ENCODE measurements at places on chromosomes 3 and 15. TPM values are rescaled to one million over a fixed set of nuclear protein-coding genes. Genes with fewer than 3 reads are reported as not detected.

- no peaks in the 10 kb centered on the region for H3K27me3 ChIP-seq
- no peak overlapping the region for H3K27ac ChIP-seq
- no peak for DNase-seq
- no peaks in the 10 kb centered on the region for H3K36me3 ChIP-seq
- no peaks in the 10 kb centered on the region for H3K4me1 ChIP-seq
These were observed 6.0 kb downstream of the CCR2 start for GRCh38 chr3:46359733-46360493.

- peak overlapping the region; percentile 52 for H3K4me3 ChIP-seq
- H3K27me3 ChIP-seq, result peaks cover 54% of the 10 kb centered on the region
- H3K27ac ChIP-seq, result no peak overlapping the region
- no peak for DNase-seq
- H3K36me3 ChIP-seq, result no peaks in the 10 kb centered on the region
- H3K4me1 ChIP-seq, result peaks cover 5% of the 10 kb centered on the region
These were observed 683 bp upstream of the CPEB1 start for GRCh38 chr15:82647835-82648256.

- H3K4me1 ChIP-seq, result peaks cover 16% of the 10 kb centered on the region
- no peaks in the 10 kb centered on the region for H3K27me3 ChIP-seq
- H3K4me3 ChIP-seq, result no peak overlapping the region
- no peaks in the 10 kb centered on the region for H3K36me3 ChIP-seq
- H3K27ac ChIP-seq, result no peak overlapping the region
These were observed 1.2 kb downstream of the KLHDC8B start for GRCh38 chr3:49172551-49173041.

DNA sequence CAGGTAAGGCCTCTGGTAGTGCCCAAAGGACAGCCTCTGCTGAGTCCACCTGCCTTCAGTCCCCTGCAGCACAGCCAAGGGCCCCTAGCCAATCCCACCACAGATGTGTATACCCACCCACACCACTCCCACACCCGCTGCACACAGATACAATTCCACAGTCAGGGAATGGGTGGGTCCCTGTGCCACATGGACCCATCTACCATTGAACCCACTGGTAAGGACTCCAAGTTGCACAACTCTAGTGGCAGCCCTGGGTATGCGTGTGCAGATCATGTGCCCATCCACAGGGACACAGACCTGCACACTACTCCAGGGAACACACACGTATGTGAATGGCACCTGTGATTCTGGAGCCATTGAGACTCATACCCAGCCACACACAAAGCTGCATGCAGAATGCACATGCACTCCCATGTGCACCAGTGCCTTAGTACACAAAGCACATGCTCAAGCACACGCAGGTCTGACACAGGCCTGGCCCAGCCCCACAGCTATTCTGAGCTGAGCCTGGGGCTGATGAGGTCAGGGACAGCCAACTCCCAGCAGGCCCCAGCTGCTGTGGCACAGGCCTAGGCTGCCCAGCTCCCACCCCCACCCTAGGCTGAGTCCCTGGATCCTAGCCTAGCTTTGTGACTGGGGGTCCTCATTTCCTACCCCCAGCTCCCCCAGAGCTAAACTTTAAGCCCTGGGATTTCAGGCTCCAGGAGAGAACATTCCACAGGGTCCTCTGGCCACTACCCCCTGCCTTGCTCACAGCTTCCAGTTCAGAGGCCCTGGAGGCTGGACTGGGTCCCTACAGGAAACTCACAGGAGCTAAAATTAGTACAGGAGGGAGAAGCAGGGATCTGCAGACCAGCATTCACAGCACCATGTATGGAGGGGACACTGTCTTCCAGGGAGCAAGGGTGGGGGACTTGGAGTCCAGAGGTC is 2.7 kb upstream of the ALS2CL start:
- no peaks in the 10 kb centered on the region for H3K36me3 ChIP-seq
- H3K4me3 ChIP-seq, result no peak overlapping the region
- H3K4me1 ChIP-seq, result no peaks in the 10 kb centered on the region
- H3K27me3 ChIP-seq, result peaks cover 2% of the 10 kb centered on the region

DNA sequence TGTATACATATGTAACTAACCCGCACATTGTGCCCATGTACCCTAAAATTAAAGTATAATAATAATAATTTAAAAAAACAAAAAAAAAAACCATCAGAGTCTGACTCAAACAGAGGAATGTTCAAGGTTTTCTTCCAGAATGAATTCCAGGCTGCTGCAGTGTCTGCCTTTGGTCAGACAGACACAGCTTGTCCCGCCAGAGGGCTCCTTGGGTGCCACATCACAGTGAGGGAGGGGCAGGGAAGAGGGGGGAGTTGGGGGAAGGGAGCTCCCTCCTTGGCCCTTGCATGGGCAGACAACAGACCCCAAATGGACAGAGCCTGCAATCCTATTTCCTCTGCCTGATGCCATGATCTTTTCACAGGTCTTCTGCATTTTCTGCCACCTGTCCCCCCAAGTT is 36.5 kb downstream of the ITGB5 start:
- peaks cover 8% of the 10 kb centered on the region for H3K36me3 ChIP-seq
- H3K4me3 ChIP-seq, result no peak overlapping the region
- H3K27ac ChIP-seq, result no peak overlapping the region
- H3K27me3 ChIP-seq, result no peaks in the 10 kb centered on the region
- DNase-seq, result no peak
- H3K4me1 ChIP-seq, result peaks cover 6% of the 10 kb centered on the region

TEX55 gene
- polyA plus RNA-seq, result not detected

DNA sequence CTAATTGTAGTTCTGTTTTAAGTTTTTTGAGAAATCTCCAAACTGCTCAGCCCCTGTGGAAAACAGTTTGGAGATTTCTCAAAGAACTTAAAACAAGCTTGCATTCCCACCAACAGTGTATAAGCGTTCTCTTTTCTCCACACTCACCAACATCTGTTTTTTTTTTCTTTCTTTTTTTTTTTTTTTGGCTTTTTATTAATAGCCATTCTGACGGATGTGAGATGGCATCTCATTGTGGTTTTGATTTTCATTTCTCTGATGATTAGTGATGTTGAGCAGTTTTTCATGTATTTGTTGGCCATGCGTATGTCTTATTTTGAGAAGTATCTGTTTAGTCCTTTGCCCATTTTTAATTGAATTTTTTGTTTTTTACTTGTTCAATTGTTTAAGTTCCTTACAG is 73.1 kb upstream of the COL8A1 start:
- no peak for DNase-seq
- no peaks in the 10 kb centered on the region for H3K36me3 ChIP-seq
- H3K27me3 ChIP-seq, result no peaks in the 10 kb centered on the region
- no peak overlapping the region for H3K4me3 ChIP-seq

AMOTL2 gene
- polyA plus RNA-seq, result 33.5 TPM

DNA sequence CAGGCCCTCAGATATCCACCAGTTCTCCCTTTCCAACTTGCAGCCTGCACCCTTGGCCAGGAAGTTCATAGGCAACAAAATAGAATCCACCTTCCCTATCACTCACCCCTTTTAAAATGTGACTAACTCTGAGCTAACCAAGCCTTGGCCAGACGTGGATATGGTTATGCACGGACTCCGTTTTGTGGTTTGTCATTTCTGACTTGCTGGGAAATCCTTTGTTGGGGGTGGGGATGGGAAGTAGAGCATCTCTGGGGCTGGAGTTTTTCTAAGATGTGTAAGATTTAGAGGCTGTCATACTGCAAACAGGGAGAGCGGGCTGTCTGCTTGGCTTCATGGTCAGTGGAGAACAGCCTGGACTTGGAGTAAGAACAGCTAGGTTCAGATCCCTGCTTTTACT is 62.6 kb downstream of the SMAD3 start:
- no peak overlapping the region for H3K27ac ChIP-seq
- no peak overlapping the region for H3K4me3 ChIP-seq
- DNase-seq, result no peak
- H3K36me3 ChIP-seq, result no peaks in the 10 kb centered on the region

RPL39L gene
- polyA plus RNA-seq, result 51.8 TPM

CGGBP1 gene
- 15.7 TPM for polyA plus RNA-seq

CADPS gene
- 7.1 TPM for polyA plus RNA-seq

ZCWPW2 gene
- polyA plus RNA-seq, result 0.11 TPM

DNA sequence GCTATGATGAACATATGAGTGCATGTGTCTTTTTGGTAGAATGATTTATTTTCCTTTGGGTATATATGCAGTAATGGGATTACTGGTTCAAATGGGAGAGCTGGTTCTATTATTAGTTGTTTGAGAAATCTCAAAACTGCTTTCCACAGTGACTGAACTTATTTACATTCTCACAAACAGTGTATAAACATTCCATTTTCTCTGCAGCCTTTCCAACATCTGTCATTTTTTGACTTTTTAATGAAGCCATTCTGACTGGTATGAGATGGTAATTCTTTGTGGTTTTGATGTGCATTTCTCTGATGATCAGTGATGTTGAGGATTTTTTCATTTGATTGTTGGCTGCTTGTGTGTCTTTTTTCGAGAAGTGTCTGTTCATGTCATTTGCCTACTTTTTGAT is 1124.2 kb downstream of the NAALADL2 start:
- no peaks in the 10 kb centered on the region for H3K27me3 ChIP-seq
- no peak overlapping the region for H3K4me3 ChIP-seq
- no peak overlapping the region for H3K27ac ChIP-seq
- no peaks in the 10 kb centered on the region for H3K36me3 ChIP-seq
- no peak for DNase-seq
- peaks cover 2% of the 10 kb centered on the region for H3K4me1 ChIP-seq

DNA sequence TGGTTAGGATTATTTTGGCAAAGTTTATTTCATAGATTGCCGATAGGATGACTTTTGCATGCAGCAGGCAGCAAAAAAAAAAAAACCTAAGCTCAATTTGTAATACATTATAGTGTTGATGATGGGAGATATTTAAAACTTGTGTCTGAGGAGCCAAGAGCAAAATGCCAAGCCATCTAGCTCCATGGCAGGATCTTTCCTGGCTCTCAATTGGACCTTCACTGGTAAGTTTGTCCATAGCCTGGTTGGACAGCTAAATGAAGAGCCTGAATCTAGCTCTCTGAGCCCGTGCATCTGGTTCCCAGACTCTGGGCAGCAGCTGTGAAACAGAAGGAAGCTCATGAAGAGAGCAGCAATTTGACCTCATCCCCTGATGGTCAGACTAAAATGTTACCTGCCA is 17.5 kb downstream of the STAC start:
- DNase-seq, result no peak
- no peak overlapping the region for H3K27ac ChIP-seq
- no peaks in the 10 kb centered on the region for H3K36me3 ChIP-seq
- H3K4me1 ChIP-seq, result no peaks in the 10 kb centered on the region
- H3K27me3 ChIP-seq, result no peaks in the 10 kb centered on the region
- H3K4me3 ChIP-seq, result no peak overlapping the region

- H3K27me3 ChIP-seq, result no peaks in the 10 kb centered on the region
- no peak for DNase-seq
- no peaks in the 10 kb centered on the region for H3K4me1 ChIP-seq
- H3K4me3 ChIP-seq, result no peak overlapping the region
- H3K27ac ChIP-seq, result no peak overlapping the region
These were observed 23.8 kb upstream of the IDH2 start for GRCh38 chr15:90126022-90126421.

DNA sequence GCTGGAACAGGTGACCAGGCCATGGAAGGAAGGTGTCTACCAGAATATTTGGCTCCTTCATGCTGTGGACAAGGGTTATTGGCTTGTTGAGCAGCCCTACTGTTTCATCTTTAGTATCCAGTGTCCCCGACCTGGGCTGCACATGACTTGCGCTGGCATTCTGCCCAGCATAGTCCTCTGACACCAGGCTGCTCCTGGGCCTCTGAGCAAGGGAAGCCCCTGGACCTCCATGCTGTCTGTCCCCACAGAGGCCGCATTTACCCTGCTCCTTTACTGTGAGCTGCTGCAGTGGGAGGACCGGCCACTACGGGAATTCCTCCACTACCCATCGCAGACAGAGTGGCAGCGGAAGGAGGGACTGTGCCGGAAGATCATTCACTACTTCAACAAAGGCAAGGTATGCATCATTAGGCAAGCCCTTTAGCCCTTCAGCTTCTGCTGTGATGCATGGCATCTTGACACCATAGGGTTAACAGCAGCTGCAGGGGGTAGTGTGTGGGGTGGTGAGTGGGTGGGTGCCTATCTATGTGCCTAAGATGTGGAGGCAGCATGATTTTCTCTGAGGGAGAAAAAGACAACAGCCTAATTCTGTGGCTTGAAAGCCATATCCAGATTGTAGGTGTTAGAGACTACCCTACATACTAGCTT is 44.0 kb upstream of the MANF start:
- H3K4me1 ChIP-seq, result peaks cover 3% of the 10 kb centered on the region
- no peaks in the 10 kb centered on the region for H3K36me3 ChIP-seq
- no peak for DNase-seq

DNA sequence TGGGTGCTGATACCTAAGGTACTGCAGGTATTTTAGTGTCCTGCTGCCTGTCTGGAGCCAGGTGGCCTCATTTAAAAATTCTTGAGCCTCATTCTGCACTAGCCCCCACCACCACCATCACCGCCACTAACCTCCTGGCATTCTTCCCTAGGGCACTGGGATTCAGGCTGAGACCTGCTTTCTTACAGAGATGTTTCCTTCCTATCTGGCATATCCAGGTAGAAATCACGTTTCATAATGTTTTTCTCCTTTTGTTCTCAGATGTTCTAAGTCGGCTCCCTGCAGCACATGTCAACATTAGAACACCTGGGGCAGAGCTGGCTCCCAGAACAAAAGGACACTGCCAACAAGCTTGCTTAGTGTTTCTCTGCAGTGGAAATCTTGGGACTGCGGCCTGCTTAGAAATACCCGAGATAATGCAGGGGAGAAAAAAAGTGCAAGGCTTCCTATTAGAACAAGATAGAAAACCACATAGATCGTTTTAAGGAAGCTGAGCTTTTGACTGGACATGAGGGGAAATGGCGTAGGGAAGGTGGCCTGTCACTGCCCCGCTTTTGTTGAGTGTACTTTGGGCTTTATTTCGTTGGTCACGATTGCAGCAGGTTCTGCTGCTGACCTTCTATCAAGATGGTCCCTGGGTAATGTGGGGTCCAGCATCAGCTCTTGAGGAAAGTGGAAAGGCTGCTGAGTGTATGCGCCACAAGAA is 59.6 kb upstream of the PPARG start:
- H3K27ac ChIP-seq, result no peak overlapping the region
- no peak overlapping the region for H3K4me3 ChIP-seq
- no peaks in the 10 kb centered on the region for H3K27me3 ChIP-seq
- H3K36me3 ChIP-seq, result no peaks in the 10 kb centered on the region

DNA sequence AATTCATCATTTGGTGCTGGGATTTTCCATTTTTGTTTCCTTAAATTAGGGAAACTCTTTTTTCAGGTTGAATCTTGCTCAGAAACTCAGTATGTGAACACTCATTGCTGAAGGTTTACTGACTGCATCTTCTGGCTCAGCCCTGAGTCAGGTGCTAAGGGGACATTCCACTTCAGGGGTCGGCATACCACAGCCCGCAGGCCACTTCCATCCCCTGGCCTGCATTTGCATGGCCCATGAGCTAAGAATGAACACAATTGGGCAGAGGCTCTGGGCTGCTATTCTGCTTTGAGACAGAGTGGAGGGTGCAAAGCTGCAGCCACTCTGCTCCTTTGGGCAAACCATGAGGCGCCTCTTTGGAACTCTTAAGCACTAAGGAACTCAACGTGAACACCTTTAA is 165.0 kb downstream of the FEZF2 start:
- DNase-seq, result no peak
- H3K27ac ChIP-seq, result no peak overlapping the region
- no peaks in the 10 kb centered on the region for H3K27me3 ChIP-seq
- H3K4me1 ChIP-seq, result no peaks in the 10 kb centered on the region

Measured in H1 (cell line).